ENCODE measurements at places on chromosomes 16 and 17.

- DNase-seq, result no peak
Measured at GRCh38 chr16:55492756-55493380, 13.9 kb downstream of the MMP2 start.

GRCh38 chr16:13098536-13098935, 197.1 kb downstream of the SHISA9 start:
- DNase-seq, result no peak

DNA sequence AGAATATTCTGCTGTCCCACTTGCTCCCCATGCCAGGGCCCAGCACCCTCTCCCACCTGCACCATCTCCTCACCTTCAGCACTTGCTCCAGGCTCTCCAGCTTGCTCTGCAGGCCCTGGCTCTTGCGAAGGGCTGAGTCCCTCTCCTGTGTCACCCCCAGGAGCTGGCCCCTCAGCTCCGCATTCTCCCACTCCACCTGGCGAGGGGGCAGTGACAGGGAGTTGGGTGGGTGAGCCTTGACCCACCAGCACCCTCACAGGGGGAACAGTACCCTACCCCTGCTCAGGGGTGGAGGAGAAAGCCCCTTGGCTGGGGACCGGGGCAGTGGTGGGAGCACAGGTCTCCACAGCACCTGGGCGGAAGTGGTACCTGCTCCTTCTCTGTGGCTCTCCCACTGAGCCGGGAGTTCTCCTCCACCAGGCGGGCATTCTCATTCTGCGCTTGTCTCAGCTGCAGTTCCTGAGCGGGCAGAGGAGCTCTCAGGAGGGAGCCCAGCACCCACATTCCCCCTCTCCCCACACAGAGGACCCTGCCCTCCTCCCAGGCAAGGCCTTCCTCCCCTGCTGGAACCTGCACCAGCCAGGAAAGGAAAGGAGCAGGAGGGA, 5.9 kb downstream of the TSPOAP1 start:
- no peak for DNase-seq

DNA sequence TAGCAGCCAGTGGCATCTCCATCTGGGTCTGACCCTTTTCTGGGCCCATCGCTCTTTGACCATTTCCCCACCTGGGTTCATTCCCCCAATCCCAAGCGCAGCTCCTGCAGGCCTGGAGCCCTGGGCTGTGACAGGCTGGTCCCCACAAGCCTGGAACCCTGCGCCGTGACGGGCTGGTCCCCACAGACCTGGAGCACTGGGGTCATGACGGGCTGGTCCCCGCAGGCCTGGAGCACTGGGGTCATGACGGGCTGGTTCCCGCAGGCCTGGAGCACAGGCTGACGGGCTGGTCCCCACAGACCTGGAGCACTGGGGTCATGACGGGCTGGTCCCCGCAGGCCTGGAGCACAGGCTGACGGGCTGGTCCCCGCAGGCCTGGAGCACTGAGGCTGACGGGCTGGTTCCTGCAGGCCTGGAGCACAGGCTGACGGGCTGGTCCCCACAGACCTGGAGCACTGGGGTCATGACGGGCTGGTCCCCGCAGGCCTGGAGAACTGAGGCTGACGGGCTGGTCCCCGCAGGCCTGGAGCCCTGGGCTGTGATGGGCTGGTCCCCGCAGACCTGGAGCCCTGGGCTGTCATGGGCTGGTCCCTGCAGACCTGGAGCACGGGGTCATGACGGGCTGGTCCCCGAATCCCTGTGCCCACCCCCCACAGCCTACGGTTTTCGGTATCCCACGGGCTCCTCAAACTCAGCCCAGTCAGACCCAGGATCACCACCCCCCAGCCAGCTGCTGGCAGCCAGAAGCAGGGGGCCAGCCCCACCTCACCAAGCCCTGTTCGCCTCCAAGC, 16.6 kb downstream of the TMC6 start:
- DNase-seq, result no peak

- no peak for DNase-seq
Measured at GRCh38 chr17:1188812-1189504, 9.2 kb upstream of the ABR start.

DNA sequence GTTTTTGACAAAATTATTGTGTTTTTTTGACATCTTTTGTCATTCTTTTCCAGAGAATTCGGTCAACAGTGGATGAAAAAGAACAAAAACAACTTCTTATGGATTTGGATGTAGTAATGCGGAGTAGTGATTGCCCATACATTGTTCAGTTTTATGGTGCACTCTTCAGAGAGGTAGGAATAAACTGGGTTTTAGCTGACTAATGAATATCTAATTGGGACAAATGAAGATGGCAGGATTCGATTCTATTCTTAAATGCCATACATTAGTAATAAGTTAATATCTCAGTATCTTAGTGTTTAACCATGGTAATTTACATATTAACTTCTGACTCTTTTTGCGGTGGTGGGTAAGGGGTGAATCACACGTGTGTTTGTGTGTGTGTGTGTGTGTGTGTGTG, 74.8 kb downstream of the MAP2K4 start:
- no peak for DNase-seq

DNA sequence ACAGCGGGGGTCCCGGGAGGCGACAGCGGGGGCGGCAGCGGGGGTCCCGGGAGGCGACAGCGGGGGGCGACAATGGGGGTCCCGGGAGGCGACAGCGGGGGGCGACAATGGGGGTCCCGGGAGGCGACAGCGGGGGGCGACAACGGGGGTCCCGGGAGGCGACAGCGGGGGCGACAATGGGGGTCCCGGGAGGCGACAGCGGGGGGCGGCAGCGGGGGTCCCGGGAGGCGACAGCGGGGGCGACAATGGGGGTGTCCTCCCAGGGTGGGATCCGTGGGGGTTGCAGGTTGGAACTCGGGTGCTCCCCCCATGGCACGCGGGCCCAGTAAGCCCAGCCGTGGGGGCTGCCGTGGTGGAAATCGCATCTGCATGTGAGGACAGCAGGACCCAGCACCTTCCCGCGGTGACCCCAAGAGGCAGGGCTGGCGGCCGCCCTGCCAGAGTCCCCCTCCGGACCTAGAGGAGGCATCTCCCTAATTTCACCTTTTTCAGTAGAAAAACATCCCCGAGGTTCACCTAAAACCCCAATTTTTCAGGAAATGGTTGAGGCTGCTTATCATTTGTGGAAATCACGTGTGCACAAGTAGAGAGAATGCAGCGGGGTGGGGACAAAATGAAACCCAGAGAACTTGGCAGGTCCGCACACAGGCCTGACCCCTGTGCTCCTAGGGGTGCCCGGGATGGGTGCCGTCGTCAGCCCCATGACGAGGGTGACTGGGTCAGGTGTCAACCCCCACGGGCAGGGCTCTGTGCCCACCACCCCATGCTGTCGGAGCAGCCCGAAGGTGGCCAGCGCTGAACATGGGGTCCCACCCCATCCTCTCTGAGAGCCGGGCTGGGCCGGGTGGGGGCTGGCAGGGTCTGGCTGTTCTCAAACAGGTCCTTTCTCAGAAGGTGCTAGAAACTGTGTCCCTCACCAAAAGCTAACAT, 10.5 kb upstream of the METRNL start:
- no peak for DNase-seq

GRCh38 chr16:56985288-56985961, 3.9 kb upstream of the NLRC5 start:
- DNase-seq, result no peak

- no peak for DNase-seq
Measured at GRCh38 chr16:191831-192230, 11.6 kb downstream of the HBQ1 start.

DNA sequence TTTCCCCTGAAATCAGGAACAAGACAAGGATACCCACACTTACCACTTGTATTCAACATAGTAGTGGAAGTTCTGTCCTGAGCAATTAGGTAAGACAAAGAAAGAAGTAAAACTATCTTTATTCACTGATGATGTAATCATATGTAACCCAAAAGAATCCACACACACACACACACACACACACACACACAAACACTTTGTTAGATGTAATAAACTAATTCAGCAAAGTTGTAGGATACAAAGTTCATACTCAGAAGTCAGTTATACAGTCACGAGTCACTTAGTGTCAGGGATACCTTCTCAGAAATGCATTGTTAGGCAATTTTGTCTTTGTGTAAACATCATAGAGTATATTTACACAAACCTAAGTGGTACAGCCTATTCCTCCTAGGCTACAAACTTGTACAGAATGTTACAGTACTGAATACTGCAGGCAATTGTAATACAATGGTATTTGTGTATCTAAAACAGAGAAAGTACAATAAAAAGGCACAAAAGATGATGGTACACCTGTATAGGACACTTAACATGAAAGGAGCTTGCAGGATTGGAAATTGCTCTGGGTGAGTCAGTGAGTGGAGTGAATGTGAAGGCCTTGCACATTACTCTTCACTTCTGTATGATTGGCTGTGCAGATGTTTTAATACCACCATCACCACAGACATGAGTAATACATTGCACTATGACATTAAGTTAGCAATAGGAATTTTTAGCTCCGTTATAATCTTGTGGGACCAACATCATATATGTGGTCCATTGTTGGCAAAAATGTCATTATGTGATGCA, 370.1 kb downstream of the ZFHX3 start:
- no peak for DNase-seq

- no peak for DNase-seq
Measured at GRCh38 chr17:3256575-3256974, 41.6 kb downstream of the OR3A1 start.

GRCh38 chr17:43706235-43706634, 44.5 kb upstream of the MEOX1 start:
- no peak for DNase-seq

DNA sequence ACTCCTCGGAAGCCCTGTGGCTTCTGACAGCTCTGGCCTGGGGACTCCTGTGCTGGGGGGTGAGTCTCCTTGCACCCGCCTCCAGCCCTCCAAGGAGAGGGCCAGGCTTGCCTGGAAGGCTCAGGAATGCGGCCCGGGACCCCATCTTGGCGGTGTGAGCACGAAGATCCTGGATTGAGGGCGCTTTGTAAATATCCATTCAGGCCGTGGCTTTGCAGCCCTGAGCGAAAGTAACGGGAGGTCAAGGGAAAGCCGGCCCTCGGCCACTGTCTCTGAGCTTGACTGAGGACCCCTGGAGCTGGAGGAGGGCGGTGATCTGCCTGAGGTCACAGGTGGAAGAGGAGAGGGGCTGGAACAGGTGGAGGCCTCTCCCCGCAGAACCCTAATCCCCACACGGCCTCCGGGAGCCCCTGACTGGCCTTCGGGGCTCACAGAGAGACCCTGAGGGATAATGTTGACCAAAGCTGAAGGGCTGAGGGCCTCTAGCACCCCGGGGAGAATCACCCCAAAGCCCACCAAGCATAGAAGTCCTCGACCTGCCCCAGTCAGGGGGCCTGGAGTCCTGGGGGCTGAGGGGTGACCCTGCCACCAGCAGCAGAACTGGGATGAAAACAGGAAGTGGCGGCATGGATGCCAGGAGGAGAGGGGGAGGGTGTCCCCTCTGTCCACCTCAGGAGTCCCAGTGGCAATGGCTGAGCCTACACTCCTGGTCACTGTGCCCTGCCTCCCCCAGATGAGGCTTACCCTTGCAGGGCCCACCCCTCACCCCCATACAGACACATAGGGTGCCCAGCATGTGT, 8.3 kb upstream of the RASD1 start:
- no peak for DNase-seq

DNA sequence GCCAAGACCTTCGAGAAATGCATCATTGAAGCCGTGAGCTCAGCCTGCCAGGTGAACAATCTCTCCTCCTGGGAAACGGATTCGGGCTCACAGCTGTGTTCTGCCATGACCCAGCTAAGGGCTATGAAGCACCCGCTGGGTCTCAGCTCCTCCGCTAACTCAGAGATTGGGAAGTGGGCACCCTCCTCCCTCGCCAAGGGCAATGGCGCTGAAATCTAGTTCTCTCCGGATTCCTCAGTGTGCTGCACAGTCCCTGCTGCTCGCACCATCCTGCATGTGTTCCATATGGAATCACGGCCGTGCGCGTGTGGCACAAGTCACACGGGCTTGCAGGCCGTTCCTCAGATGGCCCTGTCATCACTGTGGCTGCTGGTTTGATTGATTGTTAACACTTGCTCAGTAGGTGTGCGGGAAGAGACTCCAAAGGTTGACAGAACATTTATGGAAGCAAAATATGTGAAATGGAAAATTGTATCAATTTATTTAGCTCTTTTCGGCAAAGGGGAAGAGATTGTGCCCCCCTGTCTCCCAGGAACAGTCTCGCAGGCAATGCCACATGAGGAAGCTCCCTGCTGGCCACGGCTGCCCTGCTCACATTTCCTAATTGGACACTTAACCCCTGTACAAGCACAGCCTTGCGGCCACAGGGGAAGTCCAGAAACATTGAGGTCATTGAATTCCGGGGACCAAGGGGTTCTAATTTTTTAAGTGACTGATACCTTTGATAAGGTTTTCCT, 58.8 kb downstream of the RNF213 start:
- no peak for DNase-seq

GRCh38 chr17:36857698-36858097, 79.6 kb upstream of the LHX1 start:
- no peak for DNase-seq

DNA sequence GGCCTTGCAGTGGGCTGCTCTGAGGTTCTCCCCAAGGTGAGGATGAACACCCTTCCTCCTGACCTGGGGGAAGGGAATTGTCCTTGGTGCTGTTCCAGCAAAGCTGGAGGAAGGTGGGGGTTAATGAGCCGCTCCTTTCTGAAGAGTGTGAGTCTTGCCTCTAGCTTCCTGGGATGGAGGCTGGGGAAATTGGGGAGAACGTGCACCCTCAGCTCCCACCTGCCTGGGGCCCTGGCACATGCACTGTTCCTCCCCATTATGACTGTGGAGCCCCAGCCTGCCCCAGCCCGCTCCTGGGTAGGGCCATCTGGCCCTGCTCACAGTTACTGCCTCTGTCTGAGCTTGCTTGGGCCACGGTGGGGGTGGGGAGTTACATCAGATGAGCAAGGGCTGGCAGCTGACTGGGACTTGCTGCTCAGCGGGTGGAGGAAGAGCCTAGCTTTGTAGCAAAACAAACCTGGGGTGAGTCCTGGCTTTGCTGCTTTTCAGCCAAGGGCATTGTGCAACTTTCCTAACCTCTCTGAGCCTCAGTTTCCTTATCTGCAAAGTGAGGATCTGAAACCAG, 11.1 kb downstream of the TNS4 start:
- DNase-seq, result no peak

- no peak for DNase-seq
Measured at GRCh38 chr16:1770328-1771187, 785 bp downstream of the NME3 start.

DNA sequence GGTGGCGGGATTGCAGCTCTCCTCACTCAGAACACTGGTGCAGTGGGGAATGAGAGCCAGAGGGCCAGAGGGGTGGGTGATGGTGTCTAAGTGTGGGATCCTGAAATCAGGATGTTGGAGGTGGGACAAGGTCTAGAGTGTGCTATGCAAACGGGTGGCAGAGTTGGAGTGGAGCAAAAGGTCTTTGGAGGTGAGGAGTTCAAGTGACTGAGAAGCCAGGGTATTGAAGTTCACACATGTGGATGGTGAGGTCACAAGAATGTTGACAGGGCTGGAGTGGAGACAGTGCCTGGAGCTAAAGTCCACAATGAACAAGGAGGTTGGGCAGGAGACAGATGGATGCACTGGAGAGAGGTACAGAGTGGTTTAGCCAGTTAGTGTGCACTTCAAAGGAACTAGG, 38.3 kb upstream of the MAP3K14 start:
- DNase-seq, result no peak
